ENCODE measurements at places on chromosomes 4 and X. TPM values are rescaled to one million over a fixed set of nuclear protein-coding genes. Genes with fewer than 3 reads are reported as not detected.

Gene PPM1K
- total RNA-seq: 92.7 TPM

DNA sequence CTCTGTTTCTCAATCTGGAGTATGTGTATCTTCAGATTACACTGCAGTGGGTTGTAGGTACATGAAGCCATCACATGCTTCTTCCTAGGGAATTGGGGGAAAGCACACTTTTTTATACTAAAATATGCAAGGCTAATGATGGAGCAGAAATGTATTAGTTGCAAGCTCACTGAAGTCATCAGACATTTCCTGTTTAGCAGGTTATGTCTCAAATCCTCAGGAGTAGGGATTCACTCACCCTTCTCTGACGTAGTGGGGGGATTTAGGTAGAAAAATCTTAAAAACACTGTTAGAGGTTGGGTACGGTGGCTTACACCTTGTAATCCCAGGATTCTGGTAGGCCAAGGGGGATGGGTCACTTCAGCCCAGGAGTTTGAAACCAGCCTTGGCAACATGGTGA, 128.4 kb upstream of the GPC4 start:
- no peak for DNase-seq
- no peaks in the 10 kb centered on the region for H3K4me1 ChIP-seq
- H3K27ac ChIP-seq: no peak overlapping the region
- H3K36me3 ChIP-seq: no peaks in the 10 kb centered on the region
- no peak overlapping the region for H3K4me3 ChIP-seq

GRCh38 chr4:21991050-21991449, 42.5 kb upstream of the KCNIP4 start:
- no peaks in the 10 kb centered on the region for H3K27me3 ChIP-seq
- H3K27ac ChIP-seq: no peak overlapping the region
- no peak for DNase-seq
- no peak overlapping the region for H3K4me3 ChIP-seq
- H3K4me1 ChIP-seq: no peaks in the 10 kb centered on the region

DNA sequence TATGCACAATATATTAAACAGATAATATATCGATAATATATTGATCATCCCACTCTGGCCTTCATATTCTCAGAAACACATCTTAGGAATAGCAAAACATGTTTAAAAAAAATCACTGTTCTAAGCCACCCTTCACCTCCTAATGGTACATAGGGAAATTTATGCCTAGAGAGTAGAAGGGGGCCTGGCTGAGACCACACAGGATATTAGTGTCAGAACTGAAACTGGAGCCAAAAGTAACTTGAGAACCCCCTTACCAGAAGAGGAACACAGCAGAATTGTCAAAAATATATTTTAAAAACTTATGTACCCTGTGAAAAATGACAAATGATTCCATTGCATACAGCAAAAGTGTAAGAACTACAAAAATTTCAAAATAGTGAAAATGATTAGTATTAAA, 173.1 kb downstream of the VSIG4 start:
- peaks cover 10% of the 10 kb centered on the region for H3K4me1 ChIP-seq
- no peak overlapping the region for H3K27ac ChIP-seq
- H3K4me3 ChIP-seq: no peak overlapping the region
- no peaks in the 10 kb centered on the region for H3K36me3 ChIP-seq

All from naive thymus-derived CD4-positive, alpha-beta T cell (primary cell).